ENCODE measurements at places on chromosomes 16 and 17. TPM values are rescaled to one million over a fixed set of nuclear protein-coding genes. Genes with fewer than 3 reads are reported as not detected.

GRCh38 chr16:57422026-57422944 lies 17.7 kb downstream of the CCL17 start:
- peak; percentile 53 for DNase-seq

- no peak for DNase-seq
Measured at GRCh38 chr17:74857191-74857590, 2.5 kb downstream of the GRIN2C start.

GRCh38 chr17:149897-150584 lies 12.7 kb downstream of the SCGB1C2 start:
- DNase-seq: no peak

The CCL5 gene
- 0.26 TPM for total RNA-seq
